ENCODE measurements at places on chromosomes 12 and 14.

- DNase-seq, result no peak
Measured at GRCh38 chr12:25362646-25363045, 111.9 kb upstream of the KRAS start.

DNA sequence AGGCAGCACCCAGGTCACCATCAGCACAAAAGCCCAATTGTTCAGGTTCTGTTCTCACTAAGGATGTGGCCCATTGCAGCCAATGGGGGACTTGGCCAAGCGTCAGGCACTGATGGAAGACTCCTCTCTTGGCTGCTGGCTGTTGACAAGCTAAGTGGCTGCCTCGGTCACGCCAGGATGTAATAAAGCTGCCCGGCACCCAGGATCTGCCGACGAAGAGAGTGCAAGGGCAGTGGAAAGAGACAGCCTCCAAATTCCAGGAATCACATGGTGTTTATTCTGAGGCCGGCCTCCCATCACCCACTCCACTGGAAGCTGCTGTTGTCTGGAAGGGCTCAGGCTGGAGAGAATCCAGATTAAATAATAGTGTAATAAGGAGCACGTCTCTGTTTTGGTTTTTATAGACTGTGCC, 451.8 kb upstream of the TBX3 start:
- DNase-seq, result no peak

GRCh38 chr12:113978080-113978479, 12.0 kb upstream of the RBM19 start:
- no peak for DNase-seq

DNA sequence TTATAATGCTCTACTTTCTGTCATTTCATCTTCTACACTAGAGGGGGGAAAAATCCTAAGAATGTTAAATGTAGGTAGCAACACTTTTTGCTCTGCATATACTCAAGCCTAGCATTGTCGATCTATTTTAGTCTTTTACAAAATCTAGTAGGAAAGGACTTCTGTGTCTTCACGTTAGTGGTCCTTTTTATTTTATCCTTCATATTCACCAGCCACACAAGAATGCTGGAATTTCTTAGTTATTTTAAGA, 253.0 kb upstream of the FLRT2 start:
- DNase-seq, result no peak

DNA sequence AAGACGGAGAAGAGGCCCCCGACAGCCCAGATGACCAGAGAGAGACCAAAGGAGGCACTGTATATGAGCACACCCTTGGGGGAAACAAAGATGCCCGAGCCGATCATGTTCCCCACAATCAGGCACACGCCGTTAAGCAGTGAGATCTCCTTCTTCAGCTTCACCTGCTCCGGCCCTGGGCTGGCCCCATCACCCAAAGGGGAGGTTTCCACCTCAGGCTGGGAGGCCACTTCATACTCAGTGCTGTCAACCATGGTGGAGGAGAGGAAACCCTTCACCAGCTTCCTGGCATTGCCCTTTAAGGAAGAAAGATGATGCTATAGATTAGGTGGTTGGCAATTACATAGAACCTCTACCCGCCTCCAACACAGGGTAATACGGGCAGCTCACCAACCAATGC, 2.1 kb downstream of the SLC7A7 start:
- no peak for DNase-seq

DNA sequence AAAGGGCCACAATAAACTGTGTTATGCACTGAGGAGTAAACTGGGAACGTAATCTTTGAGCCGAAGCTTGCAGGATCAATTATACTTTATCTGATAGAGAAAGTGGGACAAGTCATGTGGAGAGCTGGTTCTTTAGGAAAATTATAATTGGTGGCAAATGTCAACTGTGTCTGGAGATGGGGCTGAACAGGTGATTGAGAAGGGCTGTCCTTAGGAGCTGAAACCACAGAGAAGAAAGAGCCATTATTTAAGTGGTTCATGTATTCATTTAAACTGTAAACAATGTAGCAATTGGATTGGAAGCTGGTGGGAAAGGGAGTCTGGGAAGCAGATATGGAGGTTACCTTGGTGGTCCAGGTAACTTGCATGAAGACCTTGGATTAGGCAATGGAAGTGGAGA, 193.1 kb downstream of the NPAS3 start:
- no peak for DNase-seq

- no peak for DNase-seq
Measured at GRCh38 chr12:128421375-128421774, 154.4 kb downstream of the TMEM132C start.

DNA sequence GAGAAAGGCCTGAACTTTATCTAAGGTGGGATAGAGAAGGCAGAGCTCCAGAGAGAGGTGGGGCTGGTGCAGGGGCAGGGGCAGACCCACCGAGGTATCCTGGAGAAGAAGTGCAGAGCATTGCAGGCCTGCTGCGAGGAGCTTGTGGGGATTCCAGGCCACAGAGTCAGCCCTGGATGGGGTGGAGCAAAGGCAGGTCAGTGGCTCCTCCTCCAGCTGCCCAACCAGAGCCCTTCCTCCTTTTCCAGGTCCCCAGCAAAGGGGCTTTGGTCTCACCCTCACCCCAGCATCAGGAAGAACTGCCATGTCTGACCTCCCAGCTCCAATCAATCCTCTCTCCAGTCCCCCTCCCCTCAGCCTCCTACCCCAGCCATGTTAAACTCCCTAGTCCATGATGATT, 19.8 kb upstream of the ZNF740 start:
- no peak for DNase-seq

DNA sequence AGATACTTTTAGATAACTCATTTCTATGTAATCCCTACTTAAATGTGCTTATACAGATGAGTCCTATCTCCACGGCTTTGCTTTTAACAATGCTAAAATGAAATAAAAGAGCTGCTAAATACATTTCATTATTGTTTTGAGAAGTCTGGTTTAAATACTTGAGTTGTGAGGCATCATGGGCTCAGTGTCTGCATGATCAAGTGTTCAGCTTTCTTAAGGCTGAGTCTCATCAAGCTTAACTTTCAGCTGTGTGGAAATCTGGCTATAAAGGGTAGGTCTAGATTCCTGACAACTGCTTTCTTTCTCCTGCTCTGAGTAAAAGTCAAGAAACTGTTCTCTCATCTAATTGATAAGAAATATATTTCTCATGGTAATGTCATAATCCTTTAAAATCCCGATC, 235.4 kb downstream of the FSCB start:
- no peak for DNase-seq

DNA sequence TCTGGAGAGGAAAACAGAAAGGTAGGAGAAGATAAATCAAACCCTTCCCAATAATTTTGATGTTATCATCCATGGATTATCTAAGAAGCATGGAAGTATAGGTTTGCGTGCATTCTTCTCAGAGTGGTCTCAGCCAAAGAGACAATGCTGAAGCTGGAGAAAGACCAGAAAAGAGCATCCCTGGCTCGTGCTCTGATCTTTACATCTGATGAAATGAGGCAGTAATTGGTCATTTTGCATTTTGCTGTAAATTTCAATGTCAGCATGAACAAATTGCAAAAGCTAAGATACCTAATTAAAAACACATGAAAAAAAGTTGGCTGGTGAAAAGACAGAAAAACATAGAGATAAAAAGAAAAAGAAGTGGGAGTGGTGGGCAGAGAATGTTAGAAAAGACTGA, 252.4 kb downstream of the ITPR2 start:
- DNase-seq, result no peak

DNA sequence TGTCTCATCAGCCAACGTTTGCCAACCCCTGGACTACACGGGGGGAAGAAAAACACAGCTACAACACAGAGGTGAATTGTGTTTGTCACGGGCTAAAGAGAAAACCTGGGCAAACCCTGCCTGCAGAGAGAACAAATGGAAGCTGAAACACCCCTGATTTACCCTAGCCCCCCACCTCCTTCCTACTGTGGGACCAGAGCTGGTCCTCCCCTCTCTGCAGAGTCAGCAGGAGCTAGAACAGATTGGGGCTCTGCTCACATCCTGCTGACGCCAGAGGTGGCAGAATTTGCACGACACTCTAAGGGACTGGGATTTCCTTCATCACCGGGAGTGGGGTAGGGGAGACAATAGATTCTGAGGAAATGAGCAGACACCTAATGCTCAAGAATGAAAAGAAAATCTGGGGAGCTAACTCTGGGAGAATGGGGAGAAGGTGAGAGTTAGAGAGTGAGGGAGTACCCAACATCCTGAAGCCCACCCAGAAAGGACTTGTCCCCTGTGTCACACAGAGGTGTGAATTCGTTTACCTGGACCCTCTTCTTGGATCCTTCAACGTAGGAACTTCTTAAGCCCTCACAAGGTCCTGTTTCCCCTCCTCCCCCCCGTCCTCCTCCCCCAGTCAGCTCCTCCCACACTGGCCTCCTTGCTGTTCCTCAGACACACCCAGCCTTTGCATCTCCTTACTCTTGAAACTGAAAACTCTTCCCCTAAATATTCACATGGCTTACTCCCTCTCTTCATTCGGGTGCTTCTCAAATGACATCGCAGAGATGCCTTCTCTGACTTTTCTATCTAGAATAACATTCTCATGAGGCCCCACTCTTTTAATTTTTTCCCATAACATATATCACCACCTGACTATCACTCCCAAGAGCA, 26.2 kb upstream of the CDKN3 start:
- DNase-seq, result no peak

DNA sequence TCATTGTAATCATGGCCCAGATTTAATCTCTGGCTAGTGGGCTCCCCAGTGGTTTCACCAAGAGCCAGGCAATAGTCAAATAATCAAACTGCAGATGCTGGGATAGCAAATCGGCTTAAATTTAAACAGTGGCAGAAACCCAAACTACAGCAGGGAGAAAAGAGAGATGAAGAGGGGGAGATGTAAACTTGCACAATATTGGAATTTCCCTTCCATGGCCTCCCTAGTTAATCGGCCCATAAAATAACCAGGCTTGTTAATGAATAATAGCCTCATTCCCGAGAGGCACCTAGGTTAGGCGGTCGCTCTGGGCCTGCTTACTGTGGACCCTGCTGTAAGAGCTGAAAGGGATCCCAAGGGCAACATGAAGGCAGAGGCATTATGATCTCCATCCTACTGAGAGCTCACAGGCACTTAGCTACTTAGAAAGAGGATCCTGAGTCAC, 116.2 kb downstream of the NUAK1 start:
- DNase-seq, result no peak

DNA sequence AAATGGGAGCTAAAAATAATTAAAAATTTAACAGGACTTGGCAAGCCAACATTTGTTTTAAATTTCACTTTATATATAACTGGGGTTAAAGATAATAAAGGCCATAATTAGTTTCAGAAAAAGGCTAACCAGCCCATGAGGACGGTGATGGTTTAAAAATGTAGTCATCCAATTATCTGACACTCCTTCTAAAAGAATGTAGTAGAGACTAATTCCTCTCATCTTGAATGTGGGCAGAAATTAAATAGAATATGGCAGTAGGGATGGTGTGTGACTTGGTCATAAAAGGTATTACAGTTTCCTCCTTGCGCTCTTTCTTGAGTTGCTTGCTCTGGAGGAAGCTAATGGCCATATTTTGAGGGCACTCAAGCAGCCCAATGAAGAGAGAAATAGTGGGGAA, 49.1 kb upstream of the PTPRB start:
- DNase-seq, result no peak

- DNase-seq, result no peak
Measured at GRCh38 chr14:70680748-70681147, 39.0 kb downstream of the TTC9 start.

DNA sequence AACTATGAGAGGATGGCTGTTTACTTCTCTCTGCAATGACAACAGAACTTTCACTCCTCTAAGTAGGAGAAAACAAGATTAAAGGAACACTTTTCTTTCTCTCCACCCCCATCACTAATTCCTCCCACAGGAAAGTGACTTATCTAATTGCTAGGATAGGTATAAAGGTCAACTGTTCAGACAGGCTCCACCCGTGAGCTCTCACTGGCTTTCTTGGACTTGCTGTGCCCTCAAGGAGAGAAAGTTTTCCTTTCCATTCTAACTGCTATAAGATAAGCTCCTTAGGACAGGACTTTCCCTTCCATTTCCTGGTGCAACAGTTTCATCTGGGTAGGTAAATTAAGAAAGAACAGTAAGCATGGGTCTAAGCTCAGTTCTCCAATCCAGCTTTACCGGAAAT, 4.8 kb downstream of the SLC41A2 start:
- DNase-seq, result no peak

DNA sequence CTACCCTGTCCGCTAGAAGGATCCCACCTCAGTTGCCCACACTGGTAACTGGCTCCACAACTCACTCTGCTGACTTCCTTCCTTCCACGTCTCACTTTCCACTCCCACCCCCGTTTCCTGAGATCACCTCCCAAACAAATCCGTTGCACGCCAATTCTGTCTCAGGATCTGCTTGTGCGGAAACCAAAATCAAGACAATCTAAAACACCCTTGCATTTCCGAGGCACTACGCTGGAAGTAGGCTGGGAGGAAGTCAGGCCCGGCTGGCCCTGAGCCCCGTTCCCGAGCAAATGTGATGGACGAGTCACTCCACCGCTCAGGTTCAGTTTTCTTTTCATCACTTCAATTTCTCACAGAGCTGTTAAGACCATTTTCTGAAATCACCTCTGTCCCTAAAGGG, 23.1 kb downstream of the ABCB9 start:
- DNase-seq, result no peak

DNA sequence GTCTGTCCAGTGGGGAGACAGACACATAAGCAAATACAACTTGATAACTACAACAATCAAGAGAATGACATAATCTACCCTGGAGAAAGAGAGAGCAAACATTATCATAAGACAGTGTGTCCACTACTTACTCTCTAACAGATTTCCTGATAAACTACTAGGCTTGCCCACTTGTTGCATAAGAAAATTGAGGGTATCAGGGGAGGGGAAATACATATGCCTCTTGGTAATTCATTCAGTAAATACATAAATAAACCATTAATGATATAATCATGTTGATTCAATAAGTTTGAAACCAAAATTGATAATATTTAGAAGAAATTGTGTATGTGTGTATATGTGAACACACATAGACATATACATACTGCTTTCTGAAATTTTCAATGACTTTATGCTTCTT, 76.6 kb downstream of the ERGIC2 start:
- DNase-seq, result no peak

- DNase-seq, result no peak
Measured at GRCh38 chr14:101134851-101135433, 231.4 kb upstream of the RTL1 start.

- no peak for DNase-seq
Measured at GRCh38 chr12:71456990-71457389, 17.4 kb downstream of the LGR5 start.

- no peak for DNase-seq
Measured at GRCh38 chr12:7093486-7093885, 1.2 kb upstream of the C1R start.

All from T-helper 1 cell (primary cell).